ENCODE measurements at places on chromosomes 5 and 9.

GRCh38 chr9:79377339-79377855, 194.4 kb upstream of the TLE4 start:
- no peak for DNase-seq

GRCh38 chr9:128742401-128742800, 18.5 kb upstream of the ZDHHC12 start:
- no peak for DNase-seq

DNA sequence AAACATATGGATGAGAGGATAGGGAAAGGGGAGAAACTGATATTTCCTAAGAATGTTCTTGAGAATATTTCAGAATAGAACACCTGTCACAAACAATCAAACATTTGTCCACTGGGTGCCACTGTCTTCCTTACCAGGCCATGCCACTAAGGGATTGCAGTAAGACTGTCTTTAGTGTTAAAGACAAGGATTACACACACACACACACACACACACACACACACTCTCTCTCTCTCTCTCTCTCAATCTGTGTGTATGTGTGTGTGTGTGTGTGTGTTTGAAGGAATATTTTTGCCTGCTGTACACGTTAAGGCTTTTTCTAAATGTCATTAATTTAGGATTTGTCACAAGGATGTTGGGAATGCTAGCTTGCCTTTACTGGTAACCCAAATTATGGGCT, 54.4 kb downstream of the CCDC192 start:
- DNase-seq = no peak

DNA sequence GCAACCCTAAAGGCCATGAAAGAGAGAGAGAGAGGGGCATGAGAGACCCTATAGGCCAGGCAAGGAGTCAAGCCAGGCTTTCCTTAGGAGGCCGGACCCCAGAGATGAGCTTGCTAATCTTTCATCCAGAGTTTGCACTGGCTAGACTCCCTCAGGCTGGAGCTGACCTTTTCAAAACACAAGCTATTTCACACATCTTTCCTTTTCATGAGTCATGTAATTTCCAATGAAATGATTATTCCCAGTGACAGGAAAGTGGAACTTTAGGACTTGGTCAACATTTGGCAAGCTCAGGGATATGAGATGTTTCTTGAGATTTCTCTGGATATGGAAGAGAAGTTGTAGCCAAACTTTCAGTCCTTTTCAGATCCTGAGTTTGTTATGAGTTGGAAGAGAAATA, 117.7 kb downstream of the TARS1 start:
- no peak for DNase-seq

DNA sequence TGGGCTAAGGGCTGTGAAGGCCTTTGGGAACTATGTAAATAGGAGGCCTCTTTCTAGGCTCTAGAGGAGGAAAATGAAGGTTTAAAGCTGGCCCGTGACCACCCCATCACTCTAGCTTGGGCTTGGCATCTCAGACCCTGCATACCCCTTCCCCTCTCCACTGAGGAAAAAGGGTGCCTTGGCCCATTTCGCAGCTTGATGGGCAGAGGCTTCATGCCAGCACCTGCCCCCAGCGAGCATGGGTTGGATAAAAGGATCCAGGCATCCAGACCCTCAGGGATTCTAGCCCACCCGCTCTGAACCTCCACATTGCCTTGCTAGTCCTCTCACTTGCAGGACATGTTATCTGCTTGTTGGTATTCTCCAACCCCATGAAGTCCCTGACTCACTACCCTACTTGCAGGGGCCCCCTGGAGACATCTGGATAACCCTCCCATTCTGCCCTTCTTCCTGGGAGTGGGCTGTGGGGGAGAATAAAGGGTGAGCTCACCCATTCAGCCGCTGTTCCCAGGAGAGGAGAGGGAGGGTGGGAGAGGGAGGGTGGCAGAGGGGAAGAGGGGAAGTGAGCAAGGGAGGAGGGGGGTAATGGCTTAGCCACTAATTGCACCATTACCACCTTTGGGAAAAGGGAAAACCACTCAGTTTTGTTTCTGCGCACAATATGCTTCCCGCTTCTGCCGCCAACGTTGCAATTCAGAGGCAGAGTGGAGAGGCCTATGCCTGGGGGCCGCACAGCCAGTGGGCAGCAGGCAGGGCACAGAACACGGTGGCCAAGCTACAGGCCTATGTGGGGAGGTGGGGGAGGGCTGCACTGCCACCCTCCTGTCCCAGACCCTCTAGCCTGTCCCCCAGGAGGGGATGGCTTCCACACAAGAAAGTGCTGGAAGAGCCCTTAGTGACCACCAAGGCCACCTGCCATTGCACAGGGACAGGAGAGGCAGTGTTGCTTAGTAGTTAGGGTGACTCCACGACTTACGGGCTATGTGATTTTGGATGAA, 2.1 kb upstream of the CAMK2A start:
- DNase-seq = no peak

GRCh38 chr9:130183133-130183762, 11.0 kb downstream of the NCS1 start:
- no peak for DNase-seq

DNA sequence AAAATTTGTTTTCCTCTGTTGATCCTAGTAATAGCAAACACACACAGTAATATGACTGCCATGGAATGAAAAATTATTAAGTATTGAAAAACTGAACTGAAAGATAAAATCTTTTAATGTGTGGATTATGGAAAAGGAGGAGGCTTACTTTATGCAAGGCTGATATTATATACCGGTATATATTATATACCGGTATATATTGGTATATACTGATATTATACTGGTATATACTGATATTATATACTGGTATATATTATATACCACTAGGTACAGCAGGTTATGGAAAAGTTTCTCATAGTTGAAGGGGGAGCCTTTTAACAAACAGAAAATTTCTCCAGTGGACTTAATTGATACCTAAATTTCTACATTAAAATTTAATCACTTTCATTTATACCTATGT, 181.4 kb downstream of the SH3GL2 start:
- DNase-seq = no peak

GRCh38 chr5:1973391-1974013, 90.8 kb upstream of the IRX4 start:
- DNase-seq = no peak

- DNase-seq = no peak
These were observed 81.2 kb upstream of the UBTD2 start for GRCh38 chr5:172364773-172365172.

DNA sequence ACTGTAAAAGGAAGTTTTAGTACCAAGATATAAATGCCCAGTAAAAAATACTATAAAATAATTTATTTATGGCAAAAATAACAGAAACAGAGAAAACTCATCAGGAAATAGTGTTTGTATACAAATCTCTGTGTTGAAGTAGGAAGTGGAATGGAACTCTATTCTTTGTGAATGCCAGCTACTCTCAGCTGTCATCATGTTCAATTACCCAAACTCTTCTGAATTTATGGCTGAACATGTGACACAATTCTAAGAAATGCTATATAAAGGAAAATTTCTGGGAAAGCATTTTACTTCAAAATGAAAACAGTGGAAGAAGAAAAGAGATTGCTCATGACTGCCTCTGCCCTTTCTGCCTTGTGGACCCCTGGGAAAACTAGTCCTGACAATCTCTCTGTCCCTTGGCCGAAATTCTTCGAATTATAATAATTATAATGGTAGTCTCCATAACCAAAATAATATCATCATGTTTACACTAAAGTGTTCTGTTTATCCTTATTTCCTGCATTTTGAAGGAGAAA, 522.3 kb upstream of the ST8SIA4 start:
- DNase-seq = no peak

DNA sequence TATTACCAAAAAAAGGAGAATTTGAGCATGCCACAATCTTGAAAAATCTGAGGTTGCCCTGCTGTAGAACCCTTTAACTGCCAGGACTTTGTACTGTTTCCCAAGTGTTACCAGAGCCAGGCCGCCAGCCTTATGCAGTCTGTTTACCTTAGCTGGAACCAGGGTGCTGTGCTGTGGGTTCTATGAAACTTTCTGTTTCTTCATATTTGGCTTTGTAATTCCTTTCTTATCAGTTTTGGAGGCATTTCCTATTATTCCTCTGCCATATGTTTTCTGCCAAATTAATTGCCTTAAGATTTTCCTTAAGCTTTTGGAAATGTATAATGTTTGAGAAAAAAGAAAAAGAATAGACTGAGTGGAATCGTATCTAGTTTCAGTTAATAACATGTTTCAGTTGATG, 2.1 kb downstream of the S1PR3 start:
- DNase-seq = no peak

DNA sequence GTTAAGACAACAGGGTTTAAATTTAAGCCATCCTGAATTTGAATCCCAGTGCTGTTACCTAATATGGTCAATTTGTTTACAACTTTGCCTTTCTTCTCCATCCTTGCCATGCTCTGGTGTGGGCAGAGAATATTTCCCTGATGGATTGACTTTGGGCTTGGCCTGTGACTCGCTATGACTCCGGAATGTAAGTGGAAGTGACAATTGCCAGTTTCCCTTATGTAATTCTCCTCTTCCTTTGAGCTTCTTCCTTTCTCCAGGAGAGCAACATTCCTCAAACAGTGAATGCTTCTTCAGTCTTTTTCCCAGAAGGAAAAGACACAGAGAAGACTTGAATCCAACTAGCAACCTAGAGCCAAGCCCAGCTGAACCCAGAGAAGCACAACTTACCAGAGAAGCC, 159.1 kb downstream of the LURAP1L start:
- no peak for DNase-seq

- no peak for DNase-seq
These were observed 10.8 kb downstream of the TCF7 start for GRCh38 chr5:134125039-134126015.

DNA sequence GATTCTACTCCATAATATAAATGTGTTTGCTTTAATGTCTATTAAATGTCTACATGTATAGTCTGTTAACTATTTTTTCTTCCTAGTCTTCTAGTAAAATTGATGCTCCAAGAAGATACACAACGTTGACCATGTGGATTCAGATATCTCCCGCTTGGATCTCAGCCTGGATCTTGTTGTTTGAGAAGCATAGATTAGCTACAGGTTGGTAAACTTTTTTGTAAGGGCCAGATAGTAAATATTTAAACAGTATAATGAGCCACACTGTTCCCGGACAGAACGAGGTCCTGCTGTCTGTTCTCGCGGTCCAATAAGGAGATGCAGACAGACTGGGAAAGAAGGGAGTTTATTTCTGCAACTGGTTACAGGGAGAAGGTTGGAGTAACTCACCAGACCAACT, 86.2 kb upstream of the IL12B start:
- DNase-seq = no peak

GRCh38 chr5:135711911-135712310, 122.6 kb upstream of the SLC25A48 start:
- DNase-seq = no peak

- no peak for DNase-seq
These were observed 218.3 kb downstream of the ADAMTSL1 start for GRCh38 chr9:18692268-18692667.

GRCh38 chr9:112743216-112743836, 7.2 kb upstream of the SNX30 start:
- no peak for DNase-seq

DNA sequence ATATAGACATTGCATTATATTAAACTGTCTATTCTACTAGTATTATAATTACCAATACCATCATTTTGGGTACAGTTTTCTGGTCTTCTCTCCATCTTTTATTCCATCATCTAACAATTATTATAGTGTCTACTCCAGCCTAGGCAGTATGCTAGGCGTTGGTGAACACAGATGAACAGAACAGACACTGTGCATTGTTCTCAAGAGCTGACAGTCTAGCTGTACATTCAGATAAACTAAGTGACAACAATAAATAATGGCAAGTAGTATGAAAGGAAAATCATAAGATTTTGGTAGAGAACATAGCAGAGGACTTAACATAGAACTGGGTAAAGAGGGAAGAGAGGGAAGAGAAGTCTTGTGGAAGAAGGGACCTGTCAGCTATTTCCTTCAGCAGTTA, 12.5 kb upstream of the SGCD start:
- no peak for DNase-seq

DNA sequence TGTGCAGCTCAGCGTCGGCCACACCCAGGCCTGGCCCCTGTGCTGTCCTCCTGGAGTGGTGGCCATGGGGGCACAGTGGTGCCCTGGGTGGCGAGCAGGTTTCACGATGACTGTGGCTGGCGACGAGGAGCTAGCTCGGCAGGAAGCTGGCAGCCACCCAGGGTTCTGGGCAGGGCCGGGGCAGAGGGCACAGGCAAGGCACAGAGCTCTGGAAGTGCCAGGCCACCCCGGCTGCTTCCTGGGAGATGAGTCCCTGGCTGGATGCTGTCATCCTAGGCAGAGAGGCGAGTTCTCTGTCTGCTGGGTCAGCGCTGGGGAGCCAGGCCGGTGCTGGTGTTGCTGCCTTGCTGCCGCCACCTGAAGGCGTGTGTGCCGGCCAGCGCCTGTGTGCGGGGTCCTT, 51.7 kb downstream of the RXRA start:
- DNase-seq = no peak

DNA sequence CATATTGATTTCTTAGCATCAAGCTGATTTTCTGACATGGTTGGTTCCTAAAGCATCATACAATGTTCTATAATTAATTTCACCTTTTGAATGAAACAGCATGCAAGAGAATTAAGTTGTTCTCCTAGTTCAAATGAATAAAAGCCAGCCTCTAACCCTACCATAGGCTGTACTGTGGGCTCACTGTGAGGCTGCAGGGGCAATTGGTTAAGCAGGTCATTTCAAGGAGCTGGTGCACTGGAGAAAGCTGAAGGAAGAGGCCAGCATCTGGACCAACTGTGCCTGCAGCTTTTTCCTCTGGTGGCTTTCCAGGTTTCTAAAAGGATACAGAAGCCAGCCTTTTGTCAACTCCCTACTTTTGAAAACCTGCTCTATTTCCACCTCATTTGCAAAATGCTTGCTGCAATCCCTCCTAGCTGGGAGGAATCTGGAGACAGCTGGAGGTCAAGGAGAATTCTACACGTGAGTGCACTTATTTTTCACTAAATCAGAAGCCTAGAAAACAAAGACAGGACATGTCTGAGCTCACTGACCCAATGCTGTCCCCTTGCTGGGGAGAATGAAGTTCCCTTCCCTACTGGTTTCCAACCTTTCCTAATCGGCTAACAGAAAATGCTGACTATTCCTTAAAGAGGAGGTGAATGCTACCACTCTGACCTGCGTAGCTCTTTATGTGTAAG, 158.9 kb downstream of the APBA1 start:
- DNase-seq = no peak

- no peak for DNase-seq
These were observed 43.6 kb upstream of the GOLM1 start for GRCh38 chr9:86142973-86143372.

DNA sequence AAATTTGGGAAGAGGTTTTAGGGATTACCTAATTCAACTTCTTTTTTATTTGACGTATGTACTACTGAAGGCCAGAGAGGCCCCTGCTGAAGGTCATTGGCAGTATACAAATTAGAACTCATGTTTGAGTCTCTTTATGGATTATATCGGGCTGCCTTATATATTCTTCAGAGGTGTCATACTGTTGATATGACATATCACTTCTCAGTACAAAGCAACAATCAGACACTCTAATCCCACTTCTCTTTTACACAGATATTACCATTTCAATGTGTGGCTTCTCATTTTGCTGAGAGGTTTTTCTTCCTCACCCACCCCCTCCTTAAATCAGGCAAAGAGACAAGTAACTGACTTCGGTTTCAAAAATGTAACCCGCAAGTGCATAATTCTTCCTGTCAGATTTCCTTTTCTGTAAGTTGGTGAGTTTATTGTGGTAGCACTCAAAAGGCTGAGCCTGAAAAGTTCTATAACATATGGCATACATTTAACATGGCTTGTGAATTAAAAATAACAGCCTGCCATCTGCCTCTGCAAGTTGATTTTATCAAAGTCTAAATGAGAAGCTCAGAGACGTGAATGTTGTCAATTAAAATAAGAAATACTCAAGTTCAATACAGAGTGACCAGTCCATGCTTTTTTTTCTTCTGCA, 163.6 kb upstream of the RORB start:
- no peak for DNase-seq
